ENCODE measurements at places on chromosomes 13 and 19.

DNA sequence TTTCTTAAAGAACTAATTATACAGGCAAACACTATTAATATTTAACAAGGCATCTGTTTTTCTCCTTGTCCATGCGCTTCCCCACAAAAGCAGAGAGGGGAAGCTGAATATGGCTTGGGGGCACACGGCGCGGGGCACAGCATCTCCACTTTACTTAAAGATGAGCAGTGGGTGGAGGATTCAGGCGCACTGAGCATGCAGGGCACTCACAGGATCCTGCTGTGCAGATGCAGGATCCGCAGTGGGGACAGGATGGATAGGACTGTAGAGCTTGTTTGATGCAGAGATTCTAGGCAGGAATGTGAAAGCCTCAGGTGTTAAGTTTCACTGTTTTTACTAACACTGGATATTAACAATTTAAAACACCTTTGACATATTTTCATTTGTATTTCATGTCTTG, 43.3 kb downstream of the ATP11A start:
- DNase-seq, result no peak

GRCh38 chr13:111904166-111904565, 162.8 kb upstream of the SOX1 start:
- DNase-seq, result no peak

DNA sequence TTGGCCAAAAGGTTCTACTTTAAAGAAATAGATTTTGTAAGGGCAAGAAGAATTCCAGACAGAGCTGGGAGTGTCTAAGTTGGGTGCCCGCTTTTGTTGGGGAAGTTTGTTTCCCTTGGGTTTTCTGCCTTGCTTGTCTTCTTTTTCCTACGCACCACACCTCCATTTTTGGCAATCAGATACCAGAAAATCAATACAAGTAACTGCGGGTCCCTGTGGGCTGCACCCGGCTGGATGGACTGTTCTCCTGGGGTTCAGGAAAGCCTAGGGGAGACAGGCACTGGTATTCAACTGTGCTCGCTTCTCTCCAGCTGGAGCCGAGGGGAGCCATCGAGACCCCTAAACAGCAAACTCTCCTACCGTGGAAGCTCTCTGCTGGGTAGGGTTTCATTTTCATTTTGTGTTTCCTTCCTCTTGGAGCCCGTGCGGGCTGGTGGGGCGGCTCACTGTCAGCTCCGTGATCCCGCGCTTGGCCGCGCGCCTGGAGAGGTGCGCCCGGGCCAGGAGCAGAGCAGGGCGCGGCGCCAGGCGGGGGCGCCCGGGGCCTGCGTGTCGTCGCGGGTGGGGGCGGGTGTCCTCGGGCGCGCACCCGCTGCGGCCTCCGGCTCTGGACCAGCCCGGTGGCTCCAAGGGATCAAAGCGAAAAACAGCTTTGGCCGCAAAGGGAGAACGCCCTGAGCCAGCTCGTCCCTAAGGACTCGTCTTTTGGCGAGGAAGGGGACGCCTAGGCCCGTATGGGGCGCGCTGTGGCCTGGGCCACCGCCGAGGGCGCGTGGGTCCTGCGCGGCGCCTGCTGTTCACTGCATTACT, 347.2 kb downstream of the ZNF536 start:
- no peak for DNase-seq

- DNase-seq, result peak; percentile 41
These were observed 44.6 kb downstream of the DLEU7 start for GRCh38 chr13:50798923-50799322.

DNA sequence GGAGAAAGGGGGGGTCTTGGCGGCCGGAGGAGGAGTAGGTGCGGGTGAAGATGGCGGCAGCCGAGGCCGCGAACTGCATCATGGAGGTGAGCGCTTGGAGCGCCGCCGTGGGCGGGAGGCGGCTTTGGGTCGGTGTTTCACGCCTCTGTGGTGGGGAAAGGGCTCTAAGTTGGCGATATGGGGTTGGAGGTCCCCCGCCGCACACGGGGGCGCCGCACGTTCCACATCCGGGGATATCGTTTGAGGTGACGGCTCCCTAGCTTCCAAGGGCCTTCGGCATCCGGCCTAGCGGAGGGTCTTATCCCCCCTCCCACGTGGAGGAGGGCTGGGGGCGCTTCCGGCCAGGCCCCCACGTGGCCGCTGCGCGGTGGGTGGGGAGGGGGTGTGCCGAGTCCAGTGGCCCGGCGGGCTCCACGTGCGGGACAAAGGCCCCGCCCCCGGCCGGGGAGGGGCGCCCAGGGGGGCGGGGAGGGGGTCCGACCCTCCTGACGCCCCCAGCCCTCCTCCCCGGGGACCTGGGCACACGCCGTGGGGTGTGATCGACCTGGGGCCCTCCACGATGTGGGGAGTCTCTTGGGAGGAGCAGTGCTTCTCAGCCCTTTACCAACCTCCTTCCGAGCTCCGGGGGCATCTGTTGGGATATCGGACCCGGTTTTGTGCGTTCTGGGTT, at the start of gene PRMT1:
Gene PRMT1, plus strand, starts transcription at position 41 of the 670 bp plus-strand sequence. Its CDS starts 10 bp downstream, at position 51.
- DNase-seq, result no peak

DNA sequence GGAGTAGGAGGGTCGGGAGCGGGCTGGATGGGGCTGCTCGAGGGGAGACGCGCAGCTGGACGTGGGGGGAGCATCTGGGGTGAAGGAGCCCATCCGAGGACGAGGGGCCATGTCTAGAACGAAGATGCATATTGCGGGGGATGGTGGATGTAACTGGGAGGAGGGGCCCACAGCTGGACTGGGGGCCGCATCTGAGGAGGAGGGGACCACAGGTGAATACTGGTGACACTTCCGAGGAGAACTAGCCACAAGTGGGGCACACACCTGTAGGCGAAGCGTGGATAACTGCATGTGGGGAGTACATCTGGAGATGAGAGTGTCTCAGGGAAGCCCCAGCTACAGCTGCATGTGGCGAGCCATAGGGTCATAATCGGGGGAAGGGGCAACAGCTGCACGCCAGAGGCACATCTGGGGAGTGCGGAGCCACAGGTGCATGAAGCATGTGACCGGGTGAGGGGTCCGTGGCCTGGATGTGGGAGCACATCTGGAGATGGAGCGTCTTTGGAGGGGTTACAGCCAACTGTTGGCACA, 402 bp downstream of the ZSWIM9 start:
- no peak for DNase-seq

- DNase-seq, result no peak
These were observed 418.8 kb downstream of the DACH1 start for GRCh38 chr13:71448080-71448630.

DNA sequence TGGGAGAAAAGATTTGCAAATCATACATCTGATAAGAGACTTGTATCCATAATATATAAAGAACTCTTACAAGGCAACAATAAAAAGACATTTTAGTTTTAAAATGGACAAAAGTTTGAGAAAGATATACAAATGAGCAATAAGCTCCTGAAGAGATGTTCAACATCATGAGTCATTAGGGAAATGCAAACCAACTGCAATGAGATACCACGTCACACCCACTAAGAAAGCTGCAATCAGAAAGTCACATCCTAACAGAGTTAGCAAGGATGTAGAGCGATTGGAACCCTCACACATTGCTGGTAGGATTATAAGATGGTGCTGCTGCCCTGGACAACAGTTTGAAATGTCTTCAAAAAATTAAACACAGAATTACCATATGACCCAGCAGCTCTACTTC, 50.3 kb downstream of the GSX1 start:
- no peak for DNase-seq

DNA sequence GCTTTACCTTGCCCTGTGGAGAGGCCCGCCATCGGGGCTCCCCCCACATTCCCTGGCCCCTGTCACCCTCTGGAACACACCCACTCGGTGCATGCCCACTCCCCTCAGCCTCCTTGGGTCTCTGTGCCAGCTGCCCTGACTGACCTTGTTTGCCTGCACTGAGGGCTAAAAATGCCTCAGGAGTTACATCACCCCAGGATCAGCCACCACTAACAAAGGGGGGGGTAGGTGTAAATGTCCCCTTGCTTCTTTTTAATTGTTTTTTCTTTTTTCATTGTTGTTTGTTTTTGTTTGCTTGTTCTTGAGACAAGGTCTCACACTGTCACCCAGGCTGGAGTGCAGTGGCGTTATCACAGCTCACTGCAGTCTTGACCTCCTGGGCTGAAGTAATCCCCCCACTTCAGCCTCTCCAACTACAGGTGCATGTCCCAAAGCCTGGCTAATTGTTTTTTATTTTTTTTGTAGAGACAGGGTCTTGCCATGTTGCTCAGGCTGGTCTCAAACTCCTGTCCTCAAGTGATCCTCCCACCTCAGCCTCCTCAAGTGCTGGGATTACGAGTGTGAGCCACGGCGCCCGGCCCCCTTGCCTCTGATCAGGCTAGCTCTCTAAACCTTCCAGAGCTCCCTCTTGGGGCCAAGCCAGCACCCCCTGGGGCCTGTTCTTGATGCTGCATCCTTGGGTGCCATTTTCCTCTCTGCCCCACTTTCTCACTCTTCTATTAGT, 297.1 kb downstream of the UQCRFS1 start:
- peak; percentile 10 for DNase-seq

GRCh38 chr13:86409466-86410241, 610.4 kb upstream of the SLITRK6 start:
- no peak for DNase-seq

DNA sequence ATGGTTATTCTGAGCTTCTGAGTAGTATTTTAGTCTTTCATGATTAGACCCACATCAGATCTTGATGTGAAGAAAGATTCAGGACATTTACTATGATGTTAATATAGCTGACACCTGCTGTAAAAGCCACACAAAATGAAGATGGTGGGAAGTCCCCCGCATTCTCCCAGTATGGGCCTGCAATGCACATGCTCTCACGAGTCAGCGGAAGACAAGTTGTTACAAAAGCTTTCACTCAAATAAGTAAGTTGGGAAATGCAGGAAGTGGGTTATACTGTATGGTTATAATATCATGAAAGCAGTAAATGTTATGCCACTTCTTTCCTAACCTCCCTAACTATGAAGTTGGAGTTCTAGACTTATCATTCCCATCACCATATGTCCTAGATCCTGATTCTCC, 171.9 kb downstream of the KLF5 start:
- DNase-seq, result no peak
